ENCODE measurements at places on chromosomes 3 and 15. TPM values are rescaled to one million over a fixed set of nuclear protein-coding genes. Genes with fewer than 3 reads are reported as not detected.

The FOXB1 gene
- total RNA-seq: not detected

GRCh38 chr3:46711760-46712159 is 5.9 kb downstream of the PRSS50 start:
- H3K4me3 ChIP-seq: no peak overlapping the region
- no peaks in the 10 kb centered on the region for H3K27me3 ChIP-seq
- H3K4me1 ChIP-seq: no peaks in the 10 kb centered on the region
- DNase-seq: peak; percentile 12
- H3K27ac ChIP-seq: no peak overlapping the region
- no peaks in the 10 kb centered on the region for H3K36me3 ChIP-seq

GRCh38 chr3:177405191-177405672 is 207.9 kb upstream of the TBL1XR1 start:
- no peaks in the 10 kb centered on the region for H3K27me3 ChIP-seq
- no peaks in the 10 kb centered on the region for H3K4me1 ChIP-seq
- no peak for DNase-seq
- no peak overlapping the region for H3K27ac ChIP-seq
- no peaks in the 10 kb centered on the region for H3K36me3 ChIP-seq

The SPRED1 gene
- total RNA-seq: 50.6 TPM

- H3K4me1 ChIP-seq: no peaks in the 10 kb centered on the region
- no peak overlapping the region for H3K27ac ChIP-seq
- no peak overlapping the region for H3K4me3 ChIP-seq
- DNase-seq: no peak
Observed at GRCh38 chr3:123728991-123729390, 144.1 kb upstream of the HACD2 start.

GRCh38 chr15:83927704-83928391 is 273.9 kb downstream of the ADAMTSL3 start:
- no peaks in the 10 kb centered on the region for H3K27me3 ChIP-seq
- H3K36me3 ChIP-seq: no peaks in the 10 kb centered on the region
- peaks cover 8% of the 10 kb centered on the region for H3K4me1 ChIP-seq
- no peak for DNase-seq

- no peaks in the 10 kb centered on the region for H3K27me3 ChIP-seq
- H3K4me1 ChIP-seq: peaks cover 5% of the 10 kb centered on the region
- peaks cover 7% of the 10 kb centered on the region for H3K36me3 ChIP-seq
- DNase-seq: no peak
- no peak overlapping the region for H3K4me3 ChIP-seq
Observed at GRCh38 chr3:73056014-73056844, 5.2 kb upstream of the EBLN2 start.

The SLC26A6 gene
- 21.5 TPM for total RNA-seq

- H3K27ac ChIP-seq: peak overlapping the region; percentile 94
- H3K27me3 ChIP-seq: peaks cover 8% of the 10 kb centered on the region
- H3K4me1 ChIP-seq: peaks cover 24% of the 10 kb centered on the region
- peak overlapping the region; percentile 65 for H3K4me3 ChIP-seq
- peak; percentile 83 for DNase-seq
Observed at GRCh38 chr3:61562721-61563312, 1.4 kb downstream of the PTPRG start.

DNA sequence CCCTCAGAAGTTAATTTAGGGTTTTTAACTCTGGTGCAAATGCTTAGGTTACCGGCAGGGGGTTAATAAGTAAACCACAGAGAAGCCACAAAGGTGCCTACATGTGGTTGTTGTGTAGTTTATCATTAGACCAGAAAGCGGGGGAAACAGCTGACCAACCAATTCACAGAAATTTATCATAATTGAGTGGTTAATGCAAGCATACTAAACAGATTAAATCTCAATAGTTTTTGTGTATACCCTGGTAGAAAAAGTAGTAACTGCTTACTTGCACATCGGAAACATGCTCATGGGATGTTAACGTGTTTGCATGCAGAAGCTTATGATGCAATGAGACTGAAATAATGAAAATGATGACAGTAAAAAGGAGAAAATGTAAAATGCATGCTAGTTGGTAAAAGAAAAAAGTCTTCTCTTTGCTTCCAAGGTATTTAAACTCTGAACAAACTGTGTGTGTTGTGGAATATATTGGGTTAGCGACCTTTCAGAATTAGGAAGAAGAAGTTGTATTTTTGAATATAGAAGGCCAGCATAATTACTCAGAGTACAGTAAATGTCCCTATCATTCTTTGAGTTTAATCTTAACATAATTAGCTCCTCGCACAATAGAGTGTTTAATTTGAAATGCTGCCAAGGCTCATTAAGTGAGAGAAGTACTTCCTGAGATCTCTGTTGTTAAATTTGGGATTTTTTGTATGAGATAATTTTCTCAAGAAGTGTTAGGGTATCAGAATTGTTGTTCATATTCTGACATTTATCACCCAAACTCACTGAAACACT is 316.2 kb downstream of the PTPRG start:
- H3K36me3 ChIP-seq: no peaks in the 10 kb centered on the region
- no peak overlapping the region for H3K4me3 ChIP-seq
- H3K27me3 ChIP-seq: no peaks in the 10 kb centered on the region

DNA sequence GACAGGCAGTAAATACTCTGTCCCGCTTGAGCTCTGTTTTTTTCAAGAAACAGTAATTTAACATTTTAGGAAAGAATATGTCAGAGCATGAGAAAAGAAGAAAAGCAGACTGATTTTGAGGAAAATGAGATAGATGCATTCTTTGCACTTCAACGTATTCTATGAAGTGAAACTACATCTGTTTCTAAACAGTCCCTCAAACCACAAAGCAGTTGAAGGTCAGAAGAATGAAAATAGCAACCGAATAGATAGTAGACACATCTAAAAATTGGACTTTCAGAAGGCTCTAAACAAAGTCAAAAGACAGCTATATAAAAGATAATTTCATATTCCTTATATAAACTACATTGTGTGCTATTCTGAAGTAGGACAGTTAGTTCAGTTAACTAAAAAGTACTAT is 172.6 kb upstream of the LRRC3B start:
- no peaks in the 10 kb centered on the region for H3K4me1 ChIP-seq
- H3K27ac ChIP-seq: no peak overlapping the region
- DNase-seq: no peak
- H3K36me3 ChIP-seq: no peaks in the 10 kb centered on the region

The KLF15 gene
- total RNA-seq: 46.8 TPM

DNA sequence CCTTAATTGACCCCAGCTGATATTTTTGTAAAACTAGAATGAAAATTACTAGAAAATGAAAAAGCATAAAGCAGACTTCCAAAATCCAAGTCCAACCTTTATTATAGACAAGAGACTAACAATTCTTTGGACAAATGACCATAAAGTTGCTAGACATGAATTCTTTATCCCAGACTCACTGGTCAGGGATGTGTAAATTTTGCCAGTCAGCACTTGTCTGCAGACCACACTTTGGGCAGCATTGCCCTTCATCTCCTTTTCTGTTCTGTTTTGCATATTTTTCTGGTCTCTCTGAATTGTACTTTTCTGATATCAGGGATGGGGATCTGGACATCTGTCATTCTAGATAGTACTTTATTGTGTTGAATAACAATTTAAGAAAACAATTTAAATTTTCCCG is 10.1 kb upstream of the RBMS3 start:
- H3K27ac ChIP-seq: no peak overlapping the region
- no peaks in the 10 kb centered on the region for H3K27me3 ChIP-seq
- no peaks in the 10 kb centered on the region for H3K36me3 ChIP-seq
- H3K4me3 ChIP-seq: no peak overlapping the region

- H3K4me1 ChIP-seq: no peaks in the 10 kb centered on the region
- DNase-seq: peak; percentile 30
- H3K4me3 ChIP-seq: no peak overlapping the region
- no peak overlapping the region for H3K27ac ChIP-seq
- no peaks in the 10 kb centered on the region for H3K27me3 ChIP-seq
Observed at GRCh38 chr3:126551121-126551838, 7.5 kb downstream of the C3orf22 start.

GRCh38 chr3:9192248-9193025 is 57.0 kb downstream of the SRGAP3 start:
- DNase-seq: no peak
- no peak overlapping the region for H3K4me3 ChIP-seq
- no peak overlapping the region for H3K27ac ChIP-seq
- no peaks in the 10 kb centered on the region for H3K27me3 ChIP-seq
- no peaks in the 10 kb centered on the region for H3K36me3 ChIP-seq

GRCh38 chr15:80710635-80711554 is 15.8 kb downstream of the ABHD17C start:
- no peak overlapping the region for H3K4me3 ChIP-seq
- H3K4me1 ChIP-seq: peaks cover 54% of the 10 kb centered on the region
- DNase-seq: no peak
- no peaks in the 10 kb centered on the region for H3K27me3 ChIP-seq
- no peaks in the 10 kb centered on the region for H3K36me3 ChIP-seq

- peak overlapping the region; percentile 95 for H3K27ac ChIP-seq
- peak overlapping the region; percentile 53 for H3K4me3 ChIP-seq
- no peaks in the 10 kb centered on the region for H3K36me3 ChIP-seq
- peaks cover 82% of the 10 kb centered on the region for H3K4me1 ChIP-seq
- peak; percentile 65 for DNase-seq
Observed at GRCh38 chr15:40340038-40340739, 550 bp downstream of the CCDC9B start.

The DUOX2 gene
- total RNA-seq: 4.4 TPM
